ENCODE measurements at places on chromosomes 1 and 21.

DNA sequence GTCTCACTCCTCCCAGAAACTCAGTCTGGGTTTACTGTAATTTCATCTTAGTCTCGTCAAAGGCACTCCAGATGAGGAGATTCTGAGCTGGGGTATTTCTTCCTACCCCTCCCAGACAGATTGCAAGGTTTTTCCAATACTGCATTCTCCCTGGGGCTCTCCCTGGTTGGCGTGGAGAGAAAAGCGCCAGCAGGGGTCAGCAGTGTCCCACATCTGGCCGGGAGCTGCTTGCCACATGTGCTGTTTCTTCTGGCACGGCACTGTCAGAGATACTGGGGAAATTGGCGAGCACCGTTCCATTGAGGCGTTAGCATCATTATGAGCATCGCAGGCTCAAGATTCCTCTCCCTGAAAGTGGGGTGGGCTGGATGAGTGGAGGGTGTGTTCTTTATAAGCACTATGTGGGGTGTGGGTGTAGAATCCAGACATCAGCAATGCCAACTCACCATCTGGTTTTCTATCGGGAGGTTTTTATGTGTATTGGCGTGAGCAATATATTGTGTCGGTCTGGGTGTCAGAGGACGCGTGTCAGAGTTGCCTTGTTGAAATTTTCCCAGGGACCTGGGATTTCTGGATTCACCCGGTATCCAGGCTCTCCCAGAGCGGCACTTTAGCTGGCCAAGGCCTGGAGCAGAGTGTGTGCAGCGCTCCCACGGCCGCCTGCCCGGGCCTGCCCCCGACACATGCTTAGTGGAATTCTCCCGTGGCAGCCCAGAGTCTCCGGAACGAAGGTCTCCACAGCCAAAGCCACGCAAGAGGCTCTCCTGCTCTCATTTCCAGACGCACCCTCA, 8.0 kb upstream of the NAV1 start:
- DNase-seq = no peak

DNA sequence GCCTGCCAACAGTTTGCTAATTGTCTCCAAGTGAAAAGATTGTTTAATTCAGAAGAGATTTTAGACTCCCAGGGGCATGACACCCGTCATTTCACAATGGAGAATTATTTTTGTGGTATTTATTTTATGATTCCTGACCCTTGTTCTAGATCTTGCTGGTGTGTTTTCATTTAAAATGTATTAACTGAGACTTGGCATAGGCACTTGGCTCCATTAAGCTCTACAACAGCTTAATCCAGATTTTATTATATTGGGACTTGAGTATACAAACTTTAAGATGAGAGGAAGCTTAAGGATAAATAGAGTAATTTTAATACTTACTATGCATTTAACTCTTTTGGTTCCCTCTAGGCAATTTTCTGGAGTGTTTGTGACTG, 101.3 kb upstream of the KCNE2 start:
- no peak for DNase-seq

DNA sequence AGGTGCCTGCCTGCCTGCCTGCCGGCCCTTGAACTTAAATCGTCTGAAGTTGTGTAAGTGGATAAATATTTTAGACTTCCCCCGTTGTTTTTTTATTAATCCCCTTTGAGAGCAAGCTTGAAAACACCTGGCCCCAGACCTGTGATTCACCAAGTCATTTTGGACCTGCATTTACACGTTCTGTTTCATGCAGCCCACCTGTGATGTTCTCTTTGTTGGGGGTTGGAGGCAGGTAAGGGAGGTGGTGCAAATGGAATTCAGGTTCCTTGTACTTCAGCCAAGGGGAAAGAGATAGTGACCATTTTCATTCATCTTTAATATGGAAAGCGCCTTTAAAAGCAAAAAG, 1.2 kb downstream of the SLC37A1 start:
- DNase-seq = no peak

- DNase-seq = no peak
These were observed 1.5 kb downstream of the CACHD1 start for GRCh38 chr1:64471218-64472039.

DNA sequence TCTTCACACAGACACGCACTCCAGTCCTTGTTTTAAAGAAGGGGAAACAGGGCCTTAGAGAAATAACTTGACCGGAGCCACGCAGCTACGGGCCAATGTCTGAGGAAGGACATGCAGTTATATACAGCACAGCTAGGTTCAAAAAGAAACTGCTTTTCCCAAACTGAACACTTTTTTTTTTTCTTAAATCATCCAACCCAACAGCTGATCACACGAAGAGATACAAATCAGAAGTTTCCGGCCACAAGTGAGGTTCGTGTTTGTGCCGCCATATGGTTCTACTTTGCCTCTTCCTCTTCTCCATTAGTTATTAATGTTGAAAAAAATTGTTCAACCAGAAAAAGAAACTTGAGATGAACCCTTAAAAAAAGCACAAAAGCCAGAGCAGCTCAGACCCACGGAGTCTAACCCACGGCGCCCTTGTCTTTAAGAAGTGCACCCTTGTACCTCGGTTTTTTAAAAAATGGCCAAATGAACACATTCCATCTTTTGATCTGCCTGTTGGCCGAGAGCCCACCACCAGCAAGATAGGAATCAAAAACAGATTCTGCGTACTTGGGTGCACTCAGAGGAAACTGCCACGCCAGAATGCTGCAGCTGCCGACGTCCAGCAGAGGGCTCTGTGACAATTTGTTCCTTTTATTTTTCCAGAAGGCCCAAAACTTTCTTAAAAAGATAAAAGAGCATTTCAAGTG, 78.9 kb downstream of the SLC66A1 start:
- no peak for DNase-seq

- no peak for DNase-seq
These were observed 57.1 kb upstream of the DYNLT5 start for GRCh38 chr1:66695116-66695515.

DNA sequence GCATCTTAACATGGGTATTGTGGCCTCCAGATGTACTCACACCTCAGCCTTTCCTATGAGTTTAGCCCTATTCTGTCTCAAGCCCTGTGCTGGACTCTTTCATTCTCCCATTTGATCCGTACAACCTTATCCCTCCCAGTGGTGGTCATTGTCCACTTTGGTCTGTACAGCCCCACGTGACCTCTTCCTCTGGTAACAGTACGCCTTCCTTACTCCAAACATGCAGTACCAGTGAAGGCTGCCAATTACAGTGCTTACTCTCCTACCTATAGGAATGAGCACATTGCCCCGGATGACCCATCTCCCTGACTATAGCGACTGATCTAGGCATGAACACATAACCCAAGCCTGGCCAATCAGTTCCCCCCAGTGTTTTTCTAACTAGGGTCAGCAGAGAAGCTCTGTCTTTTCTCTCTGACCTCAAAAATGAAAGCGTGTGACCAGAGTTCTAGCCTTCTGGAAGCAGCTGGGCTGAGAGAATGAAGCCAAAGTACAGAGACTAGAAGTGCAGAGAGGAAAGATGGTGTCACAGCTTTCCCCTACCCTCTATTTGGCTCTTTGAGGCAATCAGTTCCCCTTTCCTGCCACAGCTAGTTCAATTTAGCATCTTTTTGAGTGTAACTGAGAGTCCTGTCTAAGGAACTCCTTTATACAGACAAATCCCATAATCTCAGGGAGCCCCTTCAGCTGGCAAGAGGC, 9.9 kb upstream of the QSOX1 start:
- DNase-seq = no peak

GRCh38 chr1:203305809-203306088, 430 bp downstream of the BTG2 start:
- no peak for DNase-seq

- DNase-seq = no peak
These were observed 29.0 kb downstream of the ACP6 start for GRCh38 chr1:147641291-147641690.

DNA sequence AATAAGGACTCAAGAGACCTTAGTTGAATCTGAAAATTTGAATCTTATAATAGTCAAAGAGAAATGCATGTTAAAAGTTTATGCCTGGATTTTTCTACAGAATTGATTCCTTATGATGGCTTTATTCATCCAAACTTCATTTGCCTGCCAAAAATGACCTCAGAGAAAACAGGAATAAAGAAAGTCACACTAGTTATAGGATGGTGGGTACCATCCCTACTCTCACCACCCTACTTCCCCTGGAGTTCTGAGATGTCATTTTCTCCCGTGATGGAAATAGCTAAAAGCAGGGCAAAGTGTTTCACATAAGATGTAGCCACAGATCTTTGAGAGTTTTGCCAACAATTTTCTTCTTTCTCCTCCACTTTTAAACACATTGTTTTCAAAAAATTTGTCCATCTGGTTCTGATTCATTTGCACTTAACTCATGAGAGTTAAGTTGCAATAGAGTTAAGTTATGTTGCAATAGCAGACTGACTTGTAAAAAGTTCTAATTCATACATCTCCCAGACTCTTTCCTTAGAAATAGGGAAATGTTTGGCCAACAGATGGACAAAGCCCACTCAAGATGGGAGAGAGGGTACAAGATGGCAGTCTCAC, 384.6 kb downstream of the PLPP3 start:
- DNase-seq = no peak

DNA sequence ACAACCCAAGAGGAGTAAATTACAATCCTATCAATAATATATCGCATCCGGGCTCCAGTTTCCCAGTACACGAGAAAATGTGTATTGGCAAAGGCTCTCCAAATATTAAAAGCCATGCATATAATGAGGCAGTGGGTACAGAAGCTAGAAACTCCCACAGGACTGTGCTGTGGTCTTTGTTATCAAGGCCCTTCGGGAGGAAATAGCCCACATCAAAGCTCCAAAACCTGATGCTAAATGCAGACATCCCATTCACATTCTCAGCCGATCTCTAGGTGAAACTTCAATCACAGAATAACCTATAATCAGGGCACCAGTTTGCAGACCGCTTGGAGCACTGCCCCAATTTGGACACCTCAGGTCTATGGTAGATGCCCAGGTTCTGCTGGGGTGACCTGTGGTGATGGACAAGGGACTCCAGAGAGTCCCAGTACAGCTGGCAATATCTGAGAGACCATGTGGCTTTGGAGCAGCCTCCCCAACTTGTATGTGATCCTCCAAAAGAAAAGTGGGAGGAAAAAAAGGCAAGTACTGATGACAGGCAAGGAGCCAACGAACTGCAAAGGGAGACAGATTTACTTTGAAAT, 148.8 kb upstream of the CAMK1G start:
- DNase-seq = no peak

DNA sequence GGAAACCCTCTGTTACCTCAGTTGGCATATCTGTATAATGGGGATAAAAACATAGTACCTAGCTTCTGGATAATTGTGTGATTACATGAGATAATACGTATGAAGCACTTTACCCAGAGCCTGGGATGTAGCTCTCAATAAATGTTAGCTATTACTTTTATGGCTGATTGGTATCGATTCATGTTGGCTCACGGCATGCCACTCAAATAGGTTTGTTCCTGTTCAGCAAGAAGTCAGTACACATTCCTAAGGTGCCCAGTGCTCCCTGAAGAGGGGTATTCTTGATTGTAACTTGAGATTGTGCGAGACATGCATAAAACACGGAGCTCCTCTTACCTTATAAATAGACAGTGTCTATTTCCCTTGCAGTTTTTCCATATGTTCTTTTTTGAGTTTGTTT, 78.5 kb upstream of the GALNT2 start:
- DNase-seq = no peak

DNA sequence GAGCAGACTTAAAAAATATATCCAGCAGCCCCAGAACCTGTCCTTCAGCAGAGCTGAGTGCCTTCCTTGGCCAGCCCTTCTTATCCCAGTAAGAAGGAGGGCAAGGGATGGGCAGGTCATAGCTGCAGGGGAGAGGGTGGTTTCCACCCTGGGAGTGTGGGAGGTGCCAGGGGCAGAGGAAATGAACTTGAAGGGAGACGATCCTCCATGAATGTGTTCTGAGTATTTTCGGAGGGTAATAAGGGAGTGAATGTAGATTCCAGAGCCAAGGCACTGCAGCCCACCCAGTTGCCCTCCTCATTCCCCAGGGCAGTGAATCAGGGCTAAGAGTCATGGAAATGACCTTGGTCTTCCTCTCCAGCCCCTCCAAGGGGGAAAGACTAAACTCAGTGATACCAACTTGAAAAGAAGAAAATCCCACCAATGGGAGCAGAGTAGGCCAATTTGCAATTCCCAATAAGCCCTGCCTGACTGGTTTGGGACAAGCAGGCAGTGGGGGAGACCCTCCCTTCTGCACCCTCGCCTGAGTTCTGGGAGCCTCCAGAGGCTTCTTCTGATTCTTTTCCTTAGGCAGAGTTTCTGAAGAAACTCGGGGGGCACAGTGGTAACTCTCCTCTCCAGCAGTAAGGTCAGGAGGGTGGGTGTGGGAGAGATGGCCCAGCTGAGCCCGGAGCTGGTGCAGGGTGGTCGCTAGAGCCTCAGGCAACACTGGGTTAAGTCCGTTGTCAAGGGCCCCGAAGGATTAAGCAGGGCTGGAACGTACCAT, 4.2 kb downstream of the MYOG start:
- no peak for DNase-seq

DNA sequence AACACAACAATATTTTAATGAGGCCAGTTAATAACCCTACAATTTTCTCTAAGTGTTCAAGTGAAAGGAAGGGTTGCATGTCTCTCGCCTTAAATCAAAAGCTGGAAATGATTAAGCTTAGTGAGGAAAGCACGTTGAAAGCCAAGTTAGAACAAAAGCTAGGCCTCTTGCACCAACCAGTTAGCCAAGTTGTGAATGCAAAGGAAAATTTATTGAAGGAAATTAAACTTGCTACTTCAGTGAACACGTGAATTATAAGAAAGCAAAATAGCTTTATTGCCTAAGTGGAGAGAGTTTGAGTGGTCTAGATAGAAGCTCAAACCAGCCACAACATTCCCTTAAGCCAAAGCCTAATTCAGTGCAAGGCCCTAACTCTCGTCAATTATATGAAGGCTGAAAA, 135.6 kb downstream of the DUSP10 start:
- no peak for DNase-seq

DNA sequence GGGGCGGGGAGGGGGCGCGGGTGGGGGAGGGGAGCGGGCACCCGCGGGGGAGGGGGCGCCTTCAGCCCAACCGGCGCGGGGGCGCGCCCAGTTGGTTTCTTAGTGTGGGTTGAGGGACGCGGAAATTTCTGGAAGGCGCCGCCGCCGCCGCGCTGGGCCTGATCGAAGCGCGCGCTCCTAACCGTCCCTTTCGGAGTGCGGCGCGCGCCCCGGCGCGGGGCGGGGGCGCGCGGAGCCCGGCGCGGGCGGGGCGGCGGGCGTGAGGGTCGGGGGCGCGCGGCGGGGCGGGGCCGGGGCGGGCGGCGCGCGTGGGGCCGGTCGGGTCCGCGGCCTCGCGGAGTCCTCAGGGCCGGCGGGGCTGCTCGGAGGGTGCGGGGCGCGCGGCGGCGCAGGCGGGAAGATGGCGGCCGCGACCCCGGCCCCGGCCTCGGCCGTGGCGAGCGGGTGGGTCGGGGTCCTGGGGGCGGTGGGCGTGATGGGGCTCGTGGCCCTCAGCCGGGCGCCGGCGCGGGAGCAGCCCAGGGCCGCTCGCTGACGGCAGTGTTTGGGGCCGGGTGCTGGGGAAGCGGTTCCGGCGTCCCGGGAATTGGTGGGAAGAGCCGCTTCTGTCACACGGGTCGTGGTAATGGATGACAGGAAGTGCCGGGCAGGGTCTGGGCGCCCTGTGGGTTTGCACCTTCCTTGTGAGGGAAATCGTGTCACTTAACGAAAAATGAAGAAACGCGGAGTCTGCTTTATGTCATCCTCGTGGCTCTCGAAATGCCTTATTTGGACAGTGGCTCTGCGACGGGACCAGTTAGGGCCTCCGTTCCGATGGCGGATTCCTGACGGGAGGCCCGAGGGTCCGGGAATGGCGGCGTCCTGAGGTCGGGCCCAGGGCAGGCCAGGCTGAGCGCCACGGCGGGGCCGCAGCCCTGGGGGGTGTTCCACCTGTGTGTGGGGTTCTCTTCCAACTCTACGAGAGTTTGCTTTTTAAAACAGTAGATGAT, 764 bp downstream of the PKNOX1 start:
- DNase-seq = peak; percentile 21

All from NCI-H1417 treated with DMSO at 0.1 percent for 48 hours (cell line).